NCI-H1105 treated with DMSO at 0.1 percent for 48 hours (cell line): ENCODE measurements at places on chromosomes 2 and 18.

- DNase-seq, result no peak
Measured at GRCh38 chr2:150491430-150491829, 4.0 kb upstream of the RND3 start.

DNA sequence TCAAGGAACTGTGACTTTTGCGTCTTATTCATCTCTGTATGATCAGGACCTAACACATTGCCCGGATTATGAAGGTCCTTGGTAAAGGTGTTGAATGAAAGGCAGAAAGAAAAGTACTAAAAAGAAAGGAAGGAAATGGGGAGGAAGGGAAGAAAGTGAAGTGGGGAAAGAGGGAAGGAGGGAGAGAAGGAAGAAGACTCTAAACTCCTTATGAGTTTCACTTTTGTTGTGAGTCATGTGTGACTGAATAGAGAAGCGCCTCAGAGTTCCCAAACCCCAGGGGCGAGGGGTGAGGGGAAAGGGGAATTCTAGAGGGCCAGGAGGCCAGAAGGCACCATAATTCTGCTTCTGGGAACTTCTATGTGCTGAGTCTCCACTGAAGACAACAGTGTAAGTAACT, 30.9 kb upstream of the OSBPL6 start:
- no peak for DNase-seq

- DNase-seq, result no peak
Measured at GRCh38 chr2:25491966-25492532, 150.3 kb upstream of the DNMT3A start.

DNA sequence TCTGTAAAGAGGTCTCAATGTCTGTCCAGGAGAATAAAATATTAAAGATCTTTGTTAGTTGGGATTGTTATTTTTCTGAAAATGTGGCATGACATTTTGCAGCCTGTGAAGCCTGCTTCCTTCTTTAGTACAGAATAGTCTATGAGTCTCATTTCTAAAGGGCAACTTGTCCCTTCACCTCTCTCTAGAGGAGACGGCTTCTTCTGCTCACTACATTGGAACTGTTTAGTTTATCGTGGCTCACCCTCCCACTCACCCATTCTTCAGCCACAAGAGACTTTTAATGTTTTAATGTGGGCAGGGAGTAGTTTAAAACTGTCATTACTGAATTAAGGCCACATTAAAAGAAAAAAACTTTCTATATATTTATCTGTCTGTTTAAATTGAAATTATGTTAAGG, 161.0 kb downstream of the BARD1 start:
- DNase-seq, result no peak

DNA sequence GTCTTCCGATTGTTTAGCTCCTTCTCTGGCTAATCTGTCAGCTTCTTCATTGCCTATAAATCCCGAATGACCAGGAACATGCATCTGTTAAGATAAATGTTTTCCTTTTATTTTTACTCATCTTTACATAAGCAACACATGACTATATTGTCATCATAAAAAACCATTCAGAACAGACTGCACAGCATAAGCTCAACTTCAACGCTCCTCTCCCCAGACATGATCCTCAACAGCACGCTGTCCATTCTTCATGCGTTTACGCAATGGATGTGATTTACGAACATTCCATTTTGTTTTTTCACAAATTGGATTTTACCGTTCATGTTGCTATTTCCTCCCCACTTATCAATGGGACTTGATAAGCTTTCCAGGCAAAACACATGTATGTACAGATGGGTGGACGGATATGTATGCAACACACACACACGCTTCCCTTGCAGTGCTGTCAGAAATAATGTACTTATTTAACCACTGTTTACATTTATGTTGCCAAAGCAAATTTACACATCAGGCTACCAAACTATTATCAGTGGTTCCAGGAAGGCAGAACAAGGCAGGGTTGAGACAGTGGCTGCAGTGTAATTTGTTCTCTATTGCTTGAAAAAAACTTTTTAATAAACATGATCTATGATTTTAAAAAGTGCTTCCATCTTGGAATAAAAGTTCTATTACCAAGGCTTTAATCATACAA, 12.2 kb downstream of the RNASEH1 start:
- no peak for DNase-seq

- DNase-seq, result peak; percentile 42
Measured at GRCh38 chr2:21047141-21048009, 3.5 kb upstream of the APOB start.

- no peak for DNase-seq
Measured at GRCh38 chr2:163213661-163214081, 375.1 kb upstream of the KCNH7 start.

GRCh38 chr2:215293879-215294278, 18.0 kb upstream of the ATIC start:
- no peak for DNase-seq

- DNase-seq, result no peak
Measured at GRCh38 chr18:25457601-25458000, 105.6 kb upstream of the ZNF521 start.

- DNase-seq, result no peak
Measured at GRCh38 chr2:101362316-101362715, 25.0 kb downstream of the CREG2 start.

GRCh38 chr2:46041434-46041833, 255.8 kb upstream of the EPAS1 start:
- no peak for DNase-seq

GRCh38 chr2:228690681-228691080, 509.2 kb upstream of the SPHKAP start:
- no peak for DNase-seq
